Muscle of back (tissue), 13 donors: ENCODE measurements at places on chromosomes 4 and X.
A peak's percentile ranks its signal among the peaks of the same experiment; 100 is the strongest.

DNA sequence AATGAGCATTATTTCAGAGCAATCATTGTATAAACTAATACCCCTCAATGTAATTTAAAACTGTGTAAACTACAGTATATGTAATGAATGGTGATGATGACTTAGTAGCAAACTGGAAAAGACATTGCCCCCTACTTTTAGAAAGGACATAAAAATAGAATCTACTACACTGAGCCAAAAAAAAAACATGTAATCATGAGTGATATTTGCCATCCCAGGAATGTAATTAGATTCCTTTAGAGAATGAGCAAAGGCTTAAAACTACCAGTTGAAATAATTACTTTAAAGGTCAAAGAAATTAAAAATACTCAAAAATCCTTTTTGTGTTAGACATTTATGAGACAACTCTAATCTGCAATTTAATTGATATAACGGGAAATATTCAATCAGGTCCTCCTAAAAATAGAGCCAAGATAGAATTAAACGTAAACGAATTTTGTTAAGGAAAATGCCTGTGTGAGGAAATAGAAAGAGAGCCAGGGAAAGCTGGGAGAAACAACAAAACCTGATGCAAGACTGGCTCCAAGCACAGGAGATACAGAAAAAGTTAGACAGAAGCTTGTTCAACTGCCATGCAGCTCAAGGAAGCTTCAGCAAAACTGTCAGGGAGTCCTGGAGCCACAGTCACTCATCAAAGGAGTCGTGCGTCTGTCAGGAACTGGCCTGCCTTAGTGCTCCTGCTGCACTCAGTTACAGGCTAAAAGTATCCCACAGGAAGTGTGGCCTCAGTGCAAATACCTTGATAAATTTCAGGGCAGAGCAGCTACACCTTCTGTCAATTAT lies 655.7 kb upstream of the INTU start:
- DNase-seq = no peak

- DNase-seq = peak; percentile 89
Observed at GRCh38 chrX:155767051-155767875, 113.9 kb upstream of the VAMP7 start.

GRCh38 chr4:6087669-6088341 lies 69.6 kb upstream of the C4orf50 start:
- DNase-seq = peak; percentile 47

- no peak for DNase-seq
Observed at GRCh38 chr4:73684097-73684496, 56.3 kb upstream of the CXCL8 start.

GRCh38 chr4:122889726-122890125 lies 32.7 kb downstream of the NUDT6 start:
- DNase-seq = no peak

DNA sequence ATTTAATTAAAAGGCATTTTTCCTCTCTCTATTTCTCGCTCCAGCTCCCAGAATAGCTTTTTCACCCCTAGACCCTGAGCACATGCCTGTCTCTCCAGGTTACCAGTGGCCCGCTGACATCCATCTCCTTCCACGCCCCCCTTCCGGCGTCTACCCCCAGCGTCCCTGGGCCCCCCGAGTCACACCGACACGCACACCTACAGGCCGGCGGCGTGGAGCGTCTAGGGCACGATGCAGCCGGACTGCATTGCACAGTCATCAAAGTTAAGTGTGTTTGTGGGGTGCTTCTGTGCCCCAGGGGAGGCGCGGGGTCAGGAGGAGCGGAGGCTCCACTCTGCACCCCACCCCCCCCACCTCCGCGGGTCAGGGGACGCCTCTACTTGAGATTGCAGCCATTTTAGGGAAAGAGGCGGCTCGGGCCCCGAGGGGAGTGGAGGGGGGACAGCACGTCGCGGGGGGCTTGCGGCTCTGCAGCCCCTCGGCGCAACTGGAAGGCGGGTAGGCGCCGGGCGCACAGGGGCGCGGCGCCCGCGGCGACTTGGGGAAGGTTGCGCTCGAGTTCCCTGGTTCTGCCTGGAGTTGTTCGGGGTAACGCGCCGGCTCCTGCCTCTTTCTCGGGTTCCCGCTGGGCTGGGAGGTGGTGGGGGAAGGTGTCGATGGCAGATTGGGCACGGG lies 112.7 kb downstream of the DHX15 start:
- DNase-seq = no peak

- DNase-seq = no peak
Observed at GRCh38 chr4:159722052-159722451, 619.2 kb downstream of the RAPGEF2 start.

DNA sequence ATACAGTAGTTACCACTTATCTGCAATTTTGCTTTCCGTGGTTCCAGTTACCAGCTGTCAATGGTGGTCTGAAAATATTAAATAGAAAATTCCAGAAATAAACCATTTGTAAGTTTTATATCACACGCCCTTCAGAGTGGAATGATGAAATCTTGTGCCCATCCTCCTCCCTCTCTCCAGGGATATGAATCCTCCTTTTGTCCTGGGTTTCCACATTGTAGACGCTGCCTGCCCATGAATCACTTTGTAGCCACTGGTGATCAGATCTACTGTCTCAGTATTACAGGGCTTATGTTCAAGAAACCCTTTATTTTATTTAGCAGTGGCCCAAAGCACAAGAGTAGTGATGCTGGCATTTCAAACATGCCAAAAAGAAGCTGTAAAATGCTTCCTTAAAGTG lies 198.6 kb downstream of the KCNIP4 start:
- DNase-seq = no peak

- DNase-seq = no peak
Observed at GRCh38 chr4:113776679-113777078, 15.1 kb upstream of the CAMK2D start.

- no peak for DNase-seq
Observed at GRCh38 chr4:56130606-56131155, 181.9 kb downstream of the CEP135 start.

DNA sequence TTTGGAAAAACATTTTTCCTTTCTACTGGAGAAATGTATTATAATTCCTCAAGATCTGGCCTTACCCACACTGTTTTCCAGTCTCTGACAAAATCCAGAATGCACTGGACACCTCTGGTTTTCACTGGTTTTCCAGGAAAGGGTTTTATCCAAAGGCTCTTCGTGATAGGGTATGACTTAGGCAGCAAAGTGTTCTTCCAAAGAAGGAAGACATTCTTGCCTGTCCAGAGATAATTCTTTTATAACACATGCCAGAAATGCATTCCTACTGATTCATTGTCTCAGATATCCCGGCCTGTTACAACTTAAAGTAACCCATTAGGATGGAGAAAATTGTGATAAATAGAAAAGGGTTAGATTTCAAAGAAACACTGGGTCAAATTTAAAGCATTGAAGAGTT lies 2343.1 kb downstream of the PCDH7 start:
- no peak for DNase-seq

- DNase-seq = no peak
Observed at GRCh38 chr4:77196866-77197265, 39.9 kb downstream of the CCNG2 start.
